Activated CD8-positive, alpha-beta memory T cell treated with anti-CD3 and anti-CD28 coated beads, Interleukin-2, amount 50 U/mL, for 48 hours (primary cell): ENCODE measurements at places on chromosomes 6 and 20.

GRCh38 chr6:106026748-106027715 lies 59.1 kb upstream of the PRDM1 start:
- DNase-seq, result no peak

DNA sequence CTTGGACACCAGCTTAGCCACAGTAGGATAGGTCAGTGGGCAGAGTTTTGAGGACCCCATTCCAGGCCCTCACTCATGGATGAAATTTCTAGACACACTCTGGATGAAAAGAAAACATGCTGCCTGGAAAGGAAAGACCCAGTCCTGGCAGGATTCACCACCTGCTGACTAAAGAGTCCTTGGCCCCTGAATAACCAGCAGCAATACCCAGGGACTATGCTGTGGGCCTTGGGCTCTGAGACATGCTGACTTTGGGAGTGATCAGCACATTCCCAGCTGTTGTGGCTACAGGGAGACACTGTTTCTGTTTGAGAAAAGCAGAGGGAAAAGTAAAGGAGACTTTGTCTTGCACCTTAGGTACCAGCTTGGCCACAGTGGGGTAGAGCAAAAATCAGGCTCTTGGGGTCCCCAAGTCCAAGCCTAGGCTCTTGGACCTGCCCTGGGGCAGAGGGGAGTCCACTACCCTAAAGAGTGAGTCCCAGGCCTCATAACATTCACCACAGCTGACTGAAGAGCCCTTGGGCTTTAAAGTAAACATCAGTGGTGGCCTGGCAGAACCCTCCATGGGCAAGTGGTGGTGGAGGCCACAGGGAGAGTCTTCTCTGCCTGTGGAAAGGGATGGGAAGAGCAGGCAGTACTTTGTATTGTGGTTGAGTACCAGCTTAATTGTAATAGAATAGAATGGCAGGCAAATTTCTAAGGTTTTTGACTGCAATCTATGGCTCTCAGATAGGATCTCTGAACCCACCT lies 516.8 kb downstream of the BCKDHB start:
- no peak for DNase-seq

GRCh38 chr6:169738976-169739529 lies 12.3 kb downstream of the DYNLT2 start:
- DNase-seq, result no peak

- DNase-seq, result no peak
Measured at GRCh38 chr6:149224399-149224798, 93.1 kb upstream of the TAB2 start.

- DNase-seq, result no peak
Measured at GRCh38 chr20:53238121-53238660, 266.0 kb downstream of the TSHZ2 start.

- no peak for DNase-seq
Measured at GRCh38 chr6:142612956-142613355, 311.1 kb downstream of the ADGRG6 start.
